Stimulated activated CD8-positive, alpha-beta memory T cell treated with anti-CD3 and anti-CD28 coated beads, Interleukin-4, amount 100 ng/mL, for 1 hour (primary cell): ENCODE measurements at places on chromosomes 5 and 9.

GRCh38 chr5:112975721-112976431 lies 722 bp upstream of the DCP2 start:
- DNase-seq, result no peak

DNA sequence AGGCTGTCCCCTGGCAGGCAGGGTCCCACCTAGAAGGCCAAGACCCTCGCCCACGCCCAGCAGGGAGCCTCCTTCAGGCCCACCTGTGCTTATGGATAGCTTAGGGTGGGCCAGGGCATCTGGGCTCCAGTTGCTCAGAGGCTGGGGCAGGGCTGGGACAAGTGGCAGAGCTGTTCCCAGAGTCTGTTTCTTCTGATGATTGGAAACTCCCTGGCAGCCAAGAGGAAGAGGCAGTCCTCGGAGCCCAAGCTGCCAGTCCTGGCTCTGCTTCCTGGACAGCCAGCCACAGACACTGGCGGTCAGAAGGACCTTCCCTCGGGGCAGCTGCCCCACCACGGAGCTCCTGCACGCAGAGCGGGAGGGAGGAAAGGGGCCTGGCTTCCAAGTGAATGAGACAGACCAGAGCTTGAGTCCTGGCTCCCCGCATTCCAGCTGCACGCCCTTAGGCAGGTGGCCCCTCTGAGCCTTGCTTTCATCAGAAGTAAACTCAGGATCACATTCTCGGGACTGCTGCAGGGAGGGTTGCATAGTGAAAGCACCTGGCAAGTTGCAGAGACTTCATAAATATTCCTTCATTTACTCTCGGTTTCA lies 37.9 kb upstream of the GABRP start:
- DNase-seq, result no peak

DNA sequence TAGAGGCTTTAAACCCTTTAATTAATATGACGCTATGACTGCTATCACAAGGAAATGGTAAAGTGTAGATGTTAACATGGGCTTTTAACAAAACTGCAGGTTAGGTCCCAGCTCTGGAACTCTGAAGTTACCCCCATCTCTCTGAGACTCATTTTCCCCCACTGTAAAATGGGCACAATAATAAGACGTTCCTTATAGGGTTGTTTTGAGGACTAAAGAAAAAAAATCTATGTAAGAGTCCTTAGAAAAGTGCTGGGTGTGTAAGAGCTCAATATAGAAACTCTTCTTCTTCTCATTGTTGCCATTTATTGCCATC lies 45.8 kb upstream of the STK32A start:
- DNase-seq, result no peak

DNA sequence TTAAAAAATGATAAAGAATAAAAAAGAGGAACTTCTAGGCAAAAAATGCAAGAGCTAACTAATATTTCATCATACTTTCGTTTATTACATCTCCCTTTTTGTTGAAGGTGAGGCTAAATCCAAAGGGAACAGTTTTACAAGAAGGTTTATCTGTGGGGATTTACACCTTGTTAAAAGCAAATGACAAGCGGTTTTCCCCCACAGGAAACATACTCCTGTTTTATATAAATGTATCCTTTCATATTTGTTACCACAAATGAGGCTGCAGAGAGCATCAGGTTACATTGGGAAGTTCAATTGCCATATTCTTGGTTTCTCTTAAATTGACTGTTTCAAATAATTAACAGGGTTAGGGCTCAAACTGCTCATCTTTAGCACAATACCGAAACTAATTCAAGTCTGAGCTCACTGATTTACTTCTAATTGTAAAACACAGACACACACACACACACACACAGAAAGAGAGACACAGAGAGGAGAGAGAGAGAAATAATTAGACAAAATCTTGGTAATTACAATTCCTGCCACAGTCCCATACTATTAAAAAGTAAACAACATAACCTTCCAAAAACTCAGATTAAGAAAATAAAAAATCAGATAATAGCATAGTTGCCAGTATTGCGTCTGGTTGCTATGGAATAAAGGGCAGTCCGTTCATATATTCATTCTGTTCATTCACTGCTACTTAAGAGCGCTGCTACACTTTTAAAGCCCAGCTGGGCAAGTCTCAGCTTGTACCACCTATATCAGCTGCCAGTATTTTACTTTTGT lies 17.1 kb downstream of the RFX3 start:
- DNase-seq, result no peak

DNA sequence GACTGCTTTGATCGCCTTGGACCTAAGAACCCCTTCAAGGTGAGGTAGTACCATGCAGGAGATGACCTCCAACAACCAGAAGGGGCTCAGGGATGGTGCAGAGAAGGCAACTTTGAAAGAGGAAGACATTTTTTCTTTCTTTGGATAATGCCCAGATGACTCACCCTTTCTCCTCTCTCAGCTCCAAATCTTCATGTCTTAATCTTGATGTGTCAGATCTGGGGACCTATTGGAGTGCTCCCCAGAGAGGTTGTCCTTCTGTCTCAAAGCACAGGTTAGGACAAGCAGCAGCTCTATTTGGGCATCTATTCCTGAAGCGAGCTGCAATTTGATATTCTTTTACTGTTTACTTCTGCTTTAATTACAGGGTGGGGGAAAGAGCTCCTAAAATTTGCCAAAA lies 229.9 kb upstream of the MAP3K1 start:
- no peak for DNase-seq

DNA sequence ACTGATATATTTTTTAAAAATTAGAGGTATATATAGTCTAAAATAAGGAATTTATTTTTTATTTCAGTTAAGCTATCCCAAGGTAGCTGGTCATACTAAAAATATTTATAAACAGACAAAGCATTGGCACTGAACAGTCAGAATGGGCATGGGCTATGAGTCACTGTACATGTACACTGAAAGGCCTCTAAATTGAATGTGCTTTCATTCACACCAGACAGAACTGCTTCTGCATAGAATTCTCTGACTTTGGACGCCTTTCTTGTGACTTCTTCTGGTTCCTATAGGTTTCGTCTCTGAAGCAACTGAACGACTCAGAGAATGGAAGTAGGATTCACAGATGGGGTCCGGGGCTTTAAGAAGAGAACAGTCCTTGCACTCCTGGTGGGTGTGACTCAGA lies 394.8 kb upstream of the MEF2C start:
- no peak for DNase-seq
